BE2C (cell line): ENCODE measurements at places on chromosomes 13 and 19.
A peak's percentile ranks its signal among the peaks of the same experiment; 100 is the strongest.

DNA sequence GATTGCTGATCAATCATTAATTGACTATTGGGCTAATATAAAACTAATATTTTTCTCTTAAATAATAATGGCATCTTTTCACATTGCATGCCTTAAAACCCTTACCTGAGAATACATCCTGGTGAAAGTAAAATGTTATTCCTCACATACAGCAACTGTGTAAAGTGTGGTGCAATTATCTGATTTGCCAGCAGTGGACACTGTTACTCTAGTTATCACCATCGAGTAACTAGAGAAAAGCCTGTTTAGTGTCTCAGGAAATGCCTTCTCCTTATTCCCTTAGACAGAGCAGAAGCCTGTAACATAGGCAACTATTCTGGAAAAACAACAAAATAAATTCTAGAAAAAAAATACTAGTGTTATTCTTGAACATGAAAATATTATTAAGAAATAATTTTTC, 459.8 kb downstream of the FGF14 start:
- DNase-seq, result peak; percentile 55

DNA sequence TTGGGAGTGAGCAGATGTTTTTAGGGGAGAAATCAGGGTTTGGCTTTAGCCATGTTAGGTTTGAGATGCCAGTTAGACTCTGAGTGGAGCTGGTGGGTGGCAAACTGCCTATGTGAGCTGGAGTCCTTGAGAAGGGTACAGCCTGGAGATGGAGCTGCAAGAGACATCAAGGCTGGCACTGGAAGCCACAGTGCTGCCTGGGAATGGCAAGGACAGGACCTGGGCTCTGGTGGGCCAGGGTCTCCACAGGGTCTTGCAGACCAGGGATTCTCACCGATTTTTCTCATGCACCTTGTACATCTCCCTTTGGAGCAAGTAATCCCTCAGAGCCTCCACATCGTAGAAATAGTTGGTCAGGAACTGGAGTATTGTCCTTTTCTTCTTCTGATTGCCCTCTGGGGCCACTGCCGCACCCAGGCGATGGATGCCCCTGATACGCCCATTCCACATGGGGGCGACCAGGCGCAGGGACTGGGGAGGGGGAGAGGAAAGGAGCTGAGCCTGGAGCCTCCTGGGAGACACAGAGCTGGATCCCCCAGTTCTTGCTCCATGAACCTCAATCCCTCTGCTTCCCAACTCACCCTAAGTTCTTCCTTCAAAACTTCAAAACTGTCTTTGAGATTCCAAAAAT, 1.7 kb downstream of the DMAC2 start:
- DNase-seq, result no peak

DNA sequence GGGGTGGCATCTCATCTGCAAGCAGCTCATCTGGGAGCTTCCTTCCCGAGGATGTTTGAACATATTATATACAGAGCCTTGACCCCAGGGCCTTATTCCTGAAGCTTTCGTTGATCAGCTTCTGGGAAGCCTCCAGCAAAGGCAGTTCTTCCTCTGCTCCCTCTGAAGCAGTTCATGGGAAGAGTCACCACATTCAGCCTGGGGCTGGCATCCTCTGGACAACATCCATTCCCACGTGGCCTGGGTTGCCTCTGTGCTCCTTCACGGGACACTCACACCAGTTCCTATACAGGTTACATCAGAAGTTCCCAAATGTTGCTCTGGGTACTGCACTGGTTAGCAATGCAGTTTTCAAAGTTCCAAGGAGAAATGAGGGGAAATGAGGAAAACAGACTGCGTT, 29.6 kb downstream of the COL4A2 start:
- DNase-seq, result no peak

- DNase-seq, result no peak
Measured at GRCh38 chr13:27806744-27807387, 14.6 kb downstream of the GSX1 start.

- DNase-seq, result no peak
Measured at GRCh38 chr13:60135344-60135743, 28.4 kb downstream of the DIAPH3 start.

DNA sequence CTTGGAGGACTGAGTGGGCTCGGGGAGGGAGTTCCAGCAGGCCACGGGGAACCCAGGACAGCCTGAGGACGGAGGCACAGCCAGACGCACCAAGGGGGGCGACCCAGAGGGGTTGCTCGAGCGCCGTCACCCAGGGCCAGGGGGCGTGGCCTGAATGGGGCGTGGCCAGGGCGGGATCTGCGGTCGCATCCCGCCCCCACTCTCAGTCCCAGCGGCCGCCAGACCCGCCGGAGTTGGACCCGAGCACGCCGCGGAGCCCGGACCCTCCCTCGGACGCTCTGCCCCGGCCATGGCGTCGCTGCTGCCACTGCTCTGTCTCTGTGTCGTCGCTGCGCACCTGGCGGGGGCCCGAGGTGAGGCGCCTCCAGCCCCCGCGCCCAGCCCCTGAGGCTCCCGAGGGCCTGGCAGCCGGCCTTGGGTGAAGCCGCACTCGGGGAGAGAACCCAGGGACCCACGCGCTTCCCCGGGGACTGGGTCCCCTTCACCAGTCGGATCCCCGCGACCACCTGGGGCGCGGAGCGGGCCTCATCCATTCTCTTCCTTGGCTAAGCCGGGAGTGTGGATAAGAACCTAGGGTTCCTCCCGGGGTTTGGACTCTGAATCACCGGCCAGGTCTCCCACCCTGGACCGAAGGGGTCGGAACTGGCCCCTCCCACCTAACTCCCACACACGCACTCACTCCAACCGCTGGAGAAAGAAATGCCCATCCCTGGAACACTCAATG, at the start of gene CILP2:
Gene CILP2 (plus strand): TSS at position 205 of the 724 bp plus-strand sequence. CDS start 85 bp downstream, at position 290.
- DNase-seq, result peak; percentile 80

DNA sequence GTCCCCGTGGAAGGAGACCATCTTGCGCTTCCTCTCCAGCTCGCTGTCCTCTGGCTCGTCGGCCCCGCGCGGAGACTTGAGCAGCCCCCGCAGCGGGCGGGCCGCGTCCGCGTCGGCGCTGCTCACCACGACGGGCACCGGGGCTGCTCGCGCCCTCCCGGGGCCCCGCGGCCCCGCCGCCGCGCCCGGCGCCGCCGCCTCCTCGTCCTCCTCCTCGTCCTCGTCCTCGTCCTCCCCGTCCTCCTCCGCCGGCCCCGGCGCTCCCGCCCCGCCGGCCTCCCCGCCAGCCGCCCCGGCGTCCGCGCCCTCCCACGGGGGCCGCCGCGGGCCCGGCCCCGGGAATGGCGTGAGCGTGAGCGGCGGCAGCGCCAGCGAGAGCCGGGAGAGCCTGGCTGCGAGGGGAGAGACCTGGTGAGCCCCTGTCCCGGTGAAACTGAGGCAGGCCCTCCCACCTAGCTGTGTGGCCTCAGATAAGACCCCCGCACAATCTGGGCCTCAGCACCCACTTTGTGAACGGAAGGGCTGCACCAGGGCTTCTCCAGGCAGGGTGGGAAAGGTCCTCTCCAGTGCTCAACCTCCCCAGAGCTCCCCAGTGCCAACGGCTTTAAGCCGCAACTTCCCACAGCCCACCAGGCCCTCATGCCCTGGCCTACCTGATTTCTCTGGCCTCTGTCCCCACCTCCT, 17.8 kb downstream of the LMTK3 start:
- DNase-seq, result no peak

DNA sequence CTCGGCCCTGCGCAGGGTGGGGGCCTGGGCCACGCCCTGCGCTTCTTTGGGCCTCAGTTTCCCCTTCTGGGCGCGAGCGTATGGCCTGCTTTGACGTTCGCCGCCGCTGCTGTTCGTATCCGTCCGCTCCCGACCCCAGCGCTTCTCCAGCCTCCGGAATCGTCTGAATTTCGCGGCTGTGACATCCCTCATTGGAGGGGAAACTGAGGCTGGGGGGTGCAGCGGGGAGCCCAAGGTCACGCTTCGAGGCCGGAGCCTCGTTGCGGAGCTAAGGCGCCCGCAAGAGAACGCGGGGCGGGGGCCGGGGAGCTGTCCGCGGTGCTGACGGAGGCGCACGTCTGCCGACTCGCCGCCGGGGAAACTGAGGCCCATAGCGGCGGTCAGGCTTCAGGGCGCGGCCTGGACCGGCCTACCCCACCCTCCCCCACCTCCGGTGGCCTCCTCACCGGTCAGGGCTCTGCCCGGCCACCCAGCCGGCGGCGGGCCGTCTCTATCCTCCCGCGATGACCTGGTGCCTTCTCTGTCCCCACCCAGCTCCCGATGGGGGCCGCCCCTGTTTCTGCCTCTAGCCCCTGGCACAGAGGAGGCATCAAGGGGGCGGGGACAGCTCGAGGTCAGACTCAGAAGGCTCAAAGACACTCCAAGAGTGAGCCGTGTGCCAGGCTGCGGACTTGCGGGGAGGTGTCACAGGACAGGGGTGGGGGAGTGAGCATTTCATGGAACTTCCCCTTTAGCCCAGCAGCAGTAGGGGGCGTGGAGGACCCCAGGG, 3.0 kb upstream of the APC2 start:
- DNase-seq, result peak; percentile 66

GRCh38 chr13:29569253-29570050, 26.0 kb downstream of the SLC7A1 start:
- peak; percentile 48 for DNase-seq

DNA sequence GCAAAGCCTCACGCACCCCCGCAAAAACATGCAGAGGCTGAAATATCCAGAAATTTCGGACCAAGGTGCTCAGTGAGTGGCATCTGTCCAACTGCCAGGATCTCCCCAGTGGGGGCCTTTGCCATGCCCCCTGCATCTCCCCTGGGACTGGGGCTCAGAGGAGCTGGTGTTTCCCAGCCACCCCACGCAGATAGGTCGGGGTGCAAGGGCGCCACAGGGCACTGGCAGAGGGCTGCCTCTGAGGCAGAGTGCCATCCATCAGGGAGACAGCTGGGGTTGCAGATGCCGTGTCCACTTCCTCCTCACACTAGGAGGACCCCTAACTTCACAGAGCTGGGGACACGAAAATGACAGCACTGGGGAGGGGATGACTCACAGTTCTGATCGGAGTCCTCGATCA, 26.3 kb downstream of the IZUMO4 start:
- no peak for DNase-seq

GRCh38 chr13:98500963-98501421, 75.9 kb downstream of the STK24 start:
- no peak for DNase-seq

- DNase-seq, result no peak
Measured at GRCh38 chr19:39307822-39308530, 11.8 kb downstream of the IFNL1 start.

GRCh38 chr19:13215572-13216380, 65.6 kb downstream of the IER2 start:
- DNase-seq, result no peak

DNA sequence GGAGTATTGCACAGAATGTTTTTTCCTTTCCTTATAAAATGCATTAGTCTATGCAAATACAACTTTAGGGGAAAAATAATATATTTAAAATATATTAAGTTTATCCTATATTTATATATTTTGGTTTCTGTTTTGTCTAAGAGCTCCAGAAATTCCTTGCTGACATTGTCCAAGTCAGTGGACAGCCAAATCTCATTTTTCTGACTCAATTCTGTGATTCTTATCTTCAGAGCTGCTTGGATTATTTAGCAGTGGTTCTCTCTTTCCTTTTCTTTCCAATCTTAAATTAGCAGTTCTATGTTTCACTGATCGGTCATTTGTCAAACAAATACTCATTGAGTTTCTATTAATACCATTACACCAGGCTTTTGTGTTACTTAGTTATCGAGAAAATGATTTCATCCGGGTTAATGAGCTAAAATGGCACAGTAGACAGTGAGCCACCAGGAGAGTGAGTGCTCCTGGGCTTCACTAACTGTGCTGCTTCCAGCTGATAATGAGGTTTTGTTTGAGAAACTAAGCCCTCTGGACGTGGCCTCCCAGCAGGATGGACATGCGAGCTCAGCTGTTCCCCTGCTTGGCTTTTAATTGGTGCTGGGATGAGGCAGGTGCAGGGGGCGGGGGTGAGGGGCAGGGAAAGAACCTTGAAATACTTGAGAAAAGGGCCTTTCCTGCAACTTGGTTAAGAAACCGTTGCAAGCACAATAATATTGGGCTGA, 44.0 kb downstream of the ATP11A start:
- no peak for DNase-seq

DNA sequence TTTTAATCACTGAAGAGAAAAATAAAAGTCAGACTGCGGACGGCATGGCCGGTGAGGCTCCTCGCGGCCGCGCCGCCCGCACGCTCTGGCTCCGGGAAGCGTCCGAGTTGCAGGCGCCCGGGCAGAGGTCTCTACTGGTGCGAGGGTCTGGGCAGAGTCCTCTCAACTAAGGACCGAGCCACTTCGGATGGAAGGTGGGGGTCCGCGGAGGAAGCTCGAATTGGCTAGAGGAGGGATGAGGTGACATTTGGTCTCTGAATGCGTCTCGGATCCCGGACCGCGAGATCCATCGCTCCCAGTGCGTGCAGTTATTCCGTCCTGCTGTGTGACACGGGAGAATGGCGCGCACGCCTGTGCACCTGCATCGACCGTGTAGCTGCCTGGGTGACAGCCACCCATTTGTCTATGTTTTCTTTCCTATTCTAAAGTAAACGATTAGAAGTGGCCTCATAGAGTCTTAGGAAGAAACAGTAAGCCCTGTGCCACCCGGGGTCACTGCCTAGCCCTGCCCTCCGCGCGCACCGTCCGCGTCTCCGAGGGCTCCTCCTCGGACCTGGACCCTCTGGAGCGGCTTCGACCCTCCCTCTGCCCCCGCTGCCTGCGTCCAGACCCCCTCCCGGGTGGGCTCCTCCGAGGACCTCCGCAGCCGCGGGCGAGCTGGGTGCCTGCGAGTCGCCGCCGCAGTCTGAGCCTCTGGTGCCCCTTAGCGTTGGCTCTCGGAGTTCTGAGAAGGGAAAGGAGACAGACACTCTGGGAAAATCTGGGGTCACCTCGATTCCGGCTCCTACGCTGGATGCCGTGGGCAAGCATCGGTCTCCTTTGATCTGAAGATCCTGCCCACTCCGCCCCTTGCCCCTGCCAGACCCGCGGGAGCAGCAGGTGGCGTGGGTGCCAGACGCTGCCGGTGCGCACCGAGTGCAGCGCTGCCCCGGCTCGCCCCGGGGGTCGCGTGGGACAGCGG, 347.4 kb downstream of the LIG4 start:
- peak; percentile 91 for DNase-seq

- no peak for DNase-seq
Measured at GRCh38 chr13:49457221-49457620, 13.1 kb downstream of the SETDB2 start.

GRCh38 chr19:56732976-56733375, 61.4 kb upstream of the ZNF835 start:
- DNase-seq, result no peak

DNA sequence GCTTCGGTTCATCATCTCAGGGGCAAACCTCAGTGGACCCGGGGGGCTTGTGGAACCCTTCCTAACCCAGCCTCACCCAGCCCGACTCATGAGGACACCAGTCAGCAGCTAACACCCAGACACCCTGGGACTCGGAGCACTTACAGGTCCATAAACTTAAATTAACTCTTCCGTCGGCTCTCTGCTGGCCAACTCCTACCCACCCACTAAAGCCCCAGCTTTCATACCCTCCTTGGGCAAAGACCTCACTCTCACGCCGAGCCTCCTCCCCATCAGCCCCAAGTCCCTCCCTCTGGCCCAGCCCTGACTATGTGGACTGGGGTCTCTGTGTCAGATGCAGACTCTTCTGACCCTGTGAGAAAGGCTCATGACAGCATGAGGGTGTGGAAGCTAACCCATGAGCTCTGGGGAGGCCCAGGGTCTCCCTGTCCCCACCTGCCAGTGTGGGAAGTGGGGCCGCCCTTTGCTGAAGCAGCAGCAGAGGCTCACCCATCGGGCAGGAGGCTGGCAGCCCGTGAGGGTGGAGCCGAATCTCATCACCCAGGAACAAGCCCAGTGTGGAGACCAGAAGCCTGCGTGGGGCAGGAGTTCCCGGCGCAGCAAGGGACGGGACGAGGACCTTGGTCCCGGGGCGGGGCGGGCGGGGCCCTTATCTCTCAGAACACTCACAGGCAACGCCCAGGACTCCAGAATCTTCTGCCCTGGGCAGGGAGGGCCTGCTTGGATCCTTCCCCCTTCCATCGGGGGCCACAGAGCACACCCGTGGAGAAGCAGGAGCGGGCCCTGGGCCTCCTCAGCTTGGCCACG, 19.8 kb downstream of the TCF3 start:
- no peak for DNase-seq
